EL (cell line): ENCODE measurements at places on chromosomes 3 and 15.

- DNase-seq = no peak
Observed at GRCh38 chr3:39295184-39295775, 15.4 kb upstream of the CX3CR1 start.

DNA sequence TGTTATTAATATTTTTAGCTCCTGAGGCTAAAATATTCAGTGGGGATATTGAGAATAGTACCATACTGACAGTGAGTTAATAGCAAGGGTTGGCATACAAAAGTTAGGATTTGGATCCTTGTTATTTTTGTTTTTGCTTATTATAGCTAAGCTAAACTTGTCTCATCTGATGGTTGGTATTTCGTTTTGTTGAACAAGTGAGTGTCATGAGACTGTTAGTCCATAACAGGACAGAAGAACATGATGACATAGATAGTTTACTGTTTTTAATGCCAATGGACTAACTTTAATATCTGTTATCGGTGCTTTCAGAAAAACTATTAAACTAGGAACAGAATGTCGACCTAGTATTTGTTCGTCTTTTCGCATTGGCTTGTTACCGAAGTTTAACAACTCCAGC lies 48.5 kb downstream of the GPR171 start:
- DNase-seq = no peak

DNA sequence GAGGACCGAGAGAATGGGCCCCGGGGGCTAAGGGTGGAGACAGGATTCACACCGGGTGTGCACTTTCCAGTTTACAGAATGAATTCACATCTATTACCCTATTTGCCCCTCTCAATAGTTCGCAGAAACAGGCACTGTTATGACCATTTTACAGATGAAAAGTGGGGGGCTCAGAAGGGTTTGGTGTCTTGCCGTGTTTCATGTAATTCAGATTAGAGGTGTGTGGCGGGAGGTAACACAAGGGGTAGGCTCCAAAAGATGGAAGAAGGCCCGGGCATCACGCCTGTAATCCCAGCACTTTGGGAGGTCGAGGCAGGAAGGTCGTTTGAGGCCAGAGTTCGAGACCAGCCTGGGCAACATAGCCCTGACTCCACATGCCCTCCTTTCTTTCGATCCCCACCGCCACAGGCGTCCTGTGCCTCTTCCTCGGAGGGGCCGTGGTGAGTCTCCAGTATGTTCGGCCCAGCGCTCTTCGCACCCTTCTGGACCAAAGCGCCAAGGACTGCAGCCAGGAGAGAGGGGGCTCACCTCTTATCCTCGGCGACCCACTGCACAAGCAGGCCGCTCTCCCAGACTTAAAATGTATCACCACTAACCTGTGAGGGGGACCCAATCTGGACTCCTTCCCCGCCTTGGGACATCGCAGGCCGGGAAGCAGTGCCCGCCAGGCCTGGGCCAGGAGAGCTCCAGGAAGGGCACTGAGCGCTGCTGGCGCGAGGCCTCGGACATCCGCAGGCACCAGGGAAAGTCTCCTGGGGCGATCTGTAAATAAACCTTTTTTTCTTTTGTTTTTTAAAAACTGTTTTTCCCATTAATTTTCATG lies 3.4 kb downstream of the DUOXA2 start:
- DNase-seq = no peak

- DNase-seq = peak; percentile 6
Observed at GRCh38 chr15:65470866-65471265, 46.6 kb downstream of the DPP8 start.

GRCh38 chr15:74228723-74229081 lies 7.4 kb upstream of the CCDC33 start:
- DNase-seq = no peak

DNA sequence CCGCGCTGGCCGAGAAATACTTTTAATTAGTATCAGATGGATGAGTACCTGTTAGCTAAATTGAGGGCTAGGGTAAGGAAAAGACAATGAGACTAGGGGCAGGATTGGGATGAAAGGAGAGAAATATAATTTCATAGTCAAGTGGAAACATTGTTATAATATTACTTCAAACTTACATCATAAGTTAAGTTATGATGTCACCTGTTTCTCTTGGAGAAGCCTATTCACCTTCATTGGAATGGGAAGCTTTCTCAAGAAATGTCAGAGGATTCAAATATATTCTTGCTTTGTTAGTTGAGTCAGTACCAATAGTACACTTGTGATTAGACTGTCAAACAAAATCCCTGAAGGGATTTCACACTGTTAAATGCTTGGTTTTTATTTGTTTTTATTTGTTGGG lies 116.2 kb downstream of the NEO1 start:
- DNase-seq = no peak

GRCh38 chr15:37217567-37217966 lies 117.2 kb upstream of the MEIS2 start:
- no peak for DNase-seq

DNA sequence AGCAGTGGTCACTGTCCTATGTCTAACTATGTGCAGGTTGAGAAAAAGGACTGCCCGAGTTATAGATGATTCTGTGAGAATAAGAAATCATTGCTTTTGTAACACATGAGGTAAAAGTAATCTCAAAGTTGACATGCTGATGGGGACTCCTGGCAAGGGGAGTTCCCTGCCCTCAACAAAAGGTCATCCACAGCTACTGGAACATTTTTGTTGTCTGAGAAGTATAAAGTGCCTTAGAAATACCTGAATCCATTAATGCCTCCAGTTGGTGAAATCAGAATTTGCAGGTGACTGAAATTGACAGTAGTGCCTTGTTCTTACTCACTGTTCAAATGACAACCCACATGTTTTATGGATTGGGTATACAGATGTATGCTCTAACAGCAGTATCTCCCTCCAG lies 43.7 kb upstream of the RBM5 start:
- no peak for DNase-seq

DNA sequence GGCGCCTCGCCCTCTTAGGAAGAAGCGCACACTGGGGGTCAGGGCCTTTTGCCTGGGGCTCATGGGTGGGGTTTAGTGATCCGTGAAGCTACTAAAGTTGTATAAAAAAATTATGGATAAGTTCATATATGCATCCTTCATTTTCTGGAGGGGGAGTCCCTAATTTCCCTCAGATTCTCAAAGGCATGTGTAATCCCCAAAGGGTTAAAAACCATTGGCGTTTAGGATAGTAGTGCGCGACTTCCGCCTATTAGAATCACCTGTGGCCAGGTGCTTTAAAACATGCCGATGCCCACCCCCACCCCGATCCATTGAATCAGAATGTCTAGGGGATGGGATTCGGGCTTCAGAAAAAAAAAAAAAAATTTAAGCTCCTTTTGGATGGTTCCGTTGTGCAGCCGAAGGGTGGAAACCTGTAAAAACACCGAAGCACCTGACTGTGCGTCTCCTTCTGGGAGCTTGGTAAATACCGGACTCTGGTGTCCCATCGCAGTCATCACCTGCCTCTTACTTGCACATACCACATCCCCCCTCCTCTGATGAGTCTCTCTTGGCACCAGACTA lies 570 bp downstream of the APH1B start:
- DNase-seq = no peak

DNA sequence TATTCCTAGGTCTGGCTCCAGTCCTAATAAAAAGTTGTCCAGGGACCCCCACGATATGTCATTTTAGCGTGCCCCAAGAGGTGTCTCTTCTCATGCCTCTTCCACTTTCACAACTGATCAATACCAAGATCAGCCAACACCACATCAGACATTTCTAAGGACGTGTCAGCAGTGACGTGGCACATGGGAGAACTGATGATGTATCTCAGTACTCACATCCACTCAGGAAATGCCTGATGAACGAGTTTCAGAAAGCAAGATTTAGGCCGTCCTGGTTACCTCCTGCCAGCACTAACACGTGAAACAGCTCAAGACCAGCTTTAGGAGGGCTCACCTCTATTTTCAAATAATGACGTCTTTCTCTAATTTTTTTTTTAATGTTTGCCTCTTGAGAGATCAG lies 19.6 kb downstream of the VGLL4 start:
- no peak for DNase-seq

GRCh38 chr3:64140651-64141050 lies 84.6 kb downstream of the PRICKLE2 start:
- DNase-seq = no peak

DNA sequence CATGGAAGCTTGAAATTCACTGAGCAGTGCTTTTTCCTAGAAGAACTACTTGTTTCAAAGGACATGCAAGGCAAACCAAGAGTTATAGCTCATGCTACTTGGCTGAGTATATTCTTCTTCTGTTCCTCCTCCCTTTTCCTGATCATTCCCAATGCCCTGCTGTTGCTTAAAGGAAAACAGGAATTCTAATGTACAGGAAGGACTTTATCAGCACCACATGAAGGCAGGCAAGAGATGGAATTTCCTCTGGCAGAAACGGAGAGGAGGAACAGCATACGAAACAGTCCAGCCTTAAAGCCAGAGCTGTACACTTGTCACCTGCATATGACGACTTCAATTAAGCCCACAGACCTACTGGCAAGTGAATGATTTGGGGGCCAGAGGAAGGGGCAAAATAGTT lies 15.7 kb downstream of the MEIS2 start:
- DNase-seq = no peak

DNA sequence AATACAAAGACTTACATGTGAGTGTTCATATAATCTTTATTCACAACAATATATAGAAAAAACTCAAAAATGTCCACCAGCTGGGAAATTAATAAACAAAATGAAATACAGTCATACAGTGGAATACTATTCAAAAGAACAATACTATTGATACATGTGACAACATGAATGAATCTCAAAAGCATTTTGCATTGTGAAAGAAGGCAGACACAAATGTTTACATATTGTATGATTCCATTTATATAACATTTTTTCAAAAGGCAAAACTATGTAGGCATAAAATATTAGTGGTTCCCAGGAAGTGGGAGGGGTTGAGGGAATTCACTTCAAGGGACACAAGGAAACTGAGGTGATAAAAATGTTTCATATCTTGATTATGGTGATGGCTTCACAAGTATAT lies 303.2 kb downstream of the CTNNB1 start:
- DNase-seq = no peak

DNA sequence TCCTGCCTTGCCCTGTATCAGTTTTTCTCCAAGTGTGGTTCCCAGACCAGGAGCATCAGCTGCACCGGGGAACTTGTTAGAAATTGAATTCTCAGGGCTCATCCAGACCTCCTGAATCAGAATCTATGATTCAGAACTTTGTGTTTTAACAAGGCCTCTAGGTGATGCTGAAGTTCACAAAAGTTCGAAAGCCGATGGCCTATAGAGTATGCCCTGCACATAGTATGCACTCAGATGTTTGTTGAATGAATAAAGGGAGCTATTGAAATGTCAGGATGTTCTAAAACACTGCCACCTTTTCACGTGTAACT lies 664 bp upstream of the LARP6 start:
- DNase-seq = peak; percentile 64

DNA sequence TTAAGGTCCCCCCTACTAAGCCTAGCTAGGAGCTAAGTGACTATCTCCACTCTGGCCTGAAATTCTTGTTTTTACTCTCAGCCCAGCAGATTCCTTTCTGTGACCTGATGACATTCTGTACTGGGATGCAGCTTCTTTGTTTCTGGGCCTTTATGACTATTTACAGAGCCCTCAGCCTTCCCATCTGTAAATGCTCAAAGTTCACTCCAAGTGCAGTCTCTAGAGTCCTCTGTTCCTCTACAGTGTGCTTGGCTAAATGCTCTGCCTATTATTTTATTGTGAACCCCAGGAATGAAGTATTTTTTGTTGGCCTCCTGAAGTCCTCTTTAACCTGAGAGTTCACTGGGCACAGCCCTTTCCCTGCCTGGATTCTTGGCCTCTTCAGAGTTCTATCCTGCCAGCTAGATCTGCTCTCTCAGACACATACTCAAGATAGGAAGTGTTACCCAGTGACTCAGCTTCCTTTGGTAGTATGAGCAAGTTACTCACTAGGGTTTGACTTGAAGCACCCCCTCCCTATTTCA lies 278.1 kb upstream of the P2RY1 start:
- DNase-seq = peak; percentile 44

GRCh38 chr3:122004107-122004506 lies 17.9 kb downstream of the ILDR1 start:
- DNase-seq = no peak

DNA sequence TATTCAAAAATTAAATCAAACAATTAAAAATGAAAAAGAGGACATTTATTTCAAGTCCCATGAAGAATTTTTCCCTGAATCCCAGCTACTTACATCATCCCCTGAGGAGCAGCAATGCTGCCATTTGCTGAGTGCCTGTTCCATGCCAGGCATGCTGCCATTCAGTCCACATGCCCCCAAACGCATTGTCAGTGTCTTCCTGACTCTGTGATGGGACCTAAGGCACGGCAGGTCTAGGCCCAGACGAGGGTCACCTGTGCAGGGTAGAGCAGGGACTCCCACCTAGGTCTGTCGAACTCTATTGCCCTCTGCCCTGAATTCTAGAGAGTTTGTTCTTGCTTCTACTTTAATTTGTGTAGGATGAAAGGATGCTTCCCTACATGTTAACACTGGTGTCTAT lies 7.0 kb downstream of the PSTPIP1 start:
- no peak for DNase-seq

- DNase-seq = peak; percentile 43
Observed at GRCh38 chr3:12662593-12663400, 1.1 kb downstream of the RAF1 start.

DNA sequence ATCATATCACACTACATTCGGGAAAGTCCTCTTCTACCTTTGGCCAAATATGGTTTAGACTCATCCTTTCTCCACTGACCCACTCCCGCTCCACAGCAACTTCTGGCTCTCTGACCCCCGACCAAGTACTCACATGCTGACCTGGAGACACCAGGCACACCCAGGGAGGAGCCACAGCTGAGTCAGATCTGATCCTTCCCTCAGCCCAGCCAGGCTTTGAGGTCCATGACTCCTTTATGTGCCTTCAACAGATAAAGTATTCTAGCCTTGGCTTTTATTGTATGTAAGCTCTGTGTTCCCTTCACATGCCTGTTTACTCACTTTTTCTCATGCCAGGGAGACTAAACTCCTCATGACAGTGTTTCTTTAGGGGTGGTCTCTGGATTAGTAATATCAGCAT lies 166.9 kb upstream of the UMPS start:
- DNase-seq = no peak

DNA sequence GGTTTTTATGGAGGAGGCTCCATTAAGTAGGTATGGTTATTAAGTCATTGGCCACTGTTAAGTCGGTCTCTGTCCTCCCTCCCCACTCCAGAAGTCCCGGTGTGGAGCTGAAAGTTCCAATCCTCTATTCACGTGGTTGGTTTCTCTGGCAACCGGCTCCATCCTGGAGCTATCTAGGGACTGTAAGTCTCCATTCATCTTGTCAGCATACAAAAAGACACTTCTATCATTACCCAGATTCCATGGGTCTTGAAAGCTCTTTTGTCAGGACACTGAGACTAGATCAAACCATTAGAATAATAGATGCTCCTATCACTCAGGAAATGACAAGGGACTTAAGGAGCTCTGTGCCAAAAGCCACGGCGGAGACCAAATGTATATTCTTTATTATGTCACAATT lies 110.3 kb downstream of the PIK3CB start:
- no peak for DNase-seq

GRCh38 chr3:34261001-34261385 lies 462.6 kb downstream of the PDCD6IP start:
- peak; percentile 5 for DNase-seq
